ENCODE measurements at places on chromosomes 1 and 21.
A peak's percentile ranks its signal among the peaks of the same experiment; 100 is the strongest.

- DNase-seq = no peak
Observed at GRCh38 chr1:34406377-34406776, 229.7 kb downstream of the C1orf94 start.

- no peak for DNase-seq
Observed at GRCh38 chr1:85502625-85503083, 37.7 kb upstream of the DDAH1 start.

GRCh38 chr1:32182060-32182459, 2.6 kb downstream of the TXLNA start:
- DNase-seq = no peak

DNA sequence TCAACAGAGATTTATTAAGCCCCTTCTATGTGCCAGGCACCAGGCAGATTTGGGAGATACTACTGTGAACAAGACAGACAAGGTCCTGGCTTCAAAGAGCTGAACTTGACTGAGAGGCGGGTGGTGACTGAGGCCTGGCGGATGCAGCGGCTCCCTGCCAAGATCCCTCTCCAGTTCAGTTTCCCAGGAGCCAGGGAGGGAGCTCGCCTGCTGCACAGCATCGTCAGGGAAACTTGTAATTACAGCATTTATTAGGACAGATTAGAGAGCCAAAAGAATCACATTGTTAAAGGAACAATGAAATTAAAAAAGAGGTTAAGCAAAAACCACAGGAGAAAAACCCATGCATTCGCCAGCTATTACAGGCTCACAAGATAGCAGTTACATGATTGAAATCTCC, 55.3 kb downstream of the ETS2 start:
- DNase-seq = no peak

DNA sequence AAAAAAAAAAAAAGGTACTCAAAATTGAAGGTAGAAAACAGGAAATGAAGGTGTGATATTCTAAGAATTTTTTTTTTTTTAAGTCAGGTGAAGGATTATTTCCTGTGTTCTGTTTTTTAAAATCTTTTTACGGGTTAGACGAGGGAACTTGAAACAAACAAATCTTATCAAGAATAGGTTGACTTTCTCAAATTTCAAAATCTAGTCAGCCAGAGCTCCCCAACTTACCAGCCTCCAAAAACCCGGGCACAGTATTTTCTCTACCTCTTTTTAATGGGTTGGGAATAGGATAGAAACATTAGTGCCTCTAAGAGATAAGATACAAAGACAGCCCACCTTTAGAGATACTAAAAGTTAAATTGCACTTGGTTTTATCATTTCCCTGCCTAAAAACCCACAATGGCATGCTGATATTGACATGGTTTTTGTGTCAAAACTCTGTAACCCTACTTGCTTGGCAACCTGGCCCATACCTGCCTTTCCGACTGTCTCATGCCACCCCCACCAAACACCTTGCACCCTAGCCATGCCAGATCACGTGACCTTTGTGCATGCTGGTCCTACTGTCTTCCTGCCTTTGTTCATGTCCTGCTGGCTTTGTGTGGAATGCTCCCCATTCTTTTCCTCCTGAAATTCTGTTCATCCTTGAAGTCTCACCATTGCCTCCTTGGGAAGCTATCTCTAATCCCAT, 4.2 kb downstream of the RCAN3 start:
- no peak for DNase-seq

DNA sequence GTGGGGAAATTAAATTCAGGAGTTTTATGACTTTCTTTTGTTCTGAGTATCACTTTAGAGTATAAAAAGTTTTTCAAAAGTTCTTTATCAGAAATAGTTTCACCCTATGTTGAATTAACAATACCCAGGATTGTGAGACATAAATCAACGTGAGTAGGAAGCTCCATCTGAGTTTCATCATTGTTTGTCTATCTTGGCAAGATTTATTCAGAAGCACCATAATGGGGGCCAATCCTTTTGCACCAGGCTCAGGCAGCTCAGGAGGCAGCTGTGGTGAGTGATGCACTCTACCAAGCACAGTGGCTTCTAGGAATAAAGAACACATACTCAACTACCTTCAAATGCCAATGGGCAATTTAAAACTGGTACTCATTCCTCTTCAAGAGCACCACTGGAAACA, 12.0 kb downstream of the CREG1 start:
- DNase-seq = no peak

GRCh38 chr1:26391450-26391849, 18.9 kb upstream of the ZNF683 start:
- DNase-seq = no peak

GRCh38 chr1:64581843-64582185, 111.9 kb downstream of the CACHD1 start:
- no peak for DNase-seq

DNA sequence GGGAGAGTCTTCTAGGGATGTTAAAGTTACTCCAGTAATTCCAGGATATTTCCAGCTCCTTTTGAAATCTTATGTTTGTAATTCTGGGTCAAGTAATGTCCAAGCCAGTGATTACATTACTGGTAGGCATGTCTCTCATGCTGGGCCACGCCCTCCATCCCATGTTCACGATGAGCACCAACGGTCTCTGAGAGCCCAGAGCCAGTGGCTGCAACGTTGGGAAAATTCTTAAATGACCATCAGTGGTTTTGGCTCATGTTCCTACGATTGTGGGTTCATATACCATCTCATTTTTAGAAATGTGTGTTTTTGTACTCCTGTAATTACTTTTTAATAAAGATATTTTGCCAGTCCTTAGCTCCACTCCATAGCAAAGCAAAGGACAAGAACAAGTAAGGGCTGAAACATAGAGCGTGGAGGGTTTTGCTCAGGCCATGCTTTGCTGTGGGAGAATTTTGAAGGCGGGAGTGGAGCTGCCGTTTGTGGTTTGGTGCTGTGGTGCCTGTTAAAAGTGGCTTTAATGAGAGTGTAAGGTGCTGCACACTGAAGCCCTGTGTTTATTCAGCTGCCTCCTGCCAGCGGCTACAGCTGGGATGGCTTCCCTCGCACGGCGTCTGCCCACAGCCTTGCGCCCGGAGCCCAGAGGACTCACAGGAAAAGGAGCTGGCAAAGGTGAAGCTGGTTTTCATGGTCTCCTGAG, 28.9 kb downstream of the VANGL1 start:
- no peak for DNase-seq

DNA sequence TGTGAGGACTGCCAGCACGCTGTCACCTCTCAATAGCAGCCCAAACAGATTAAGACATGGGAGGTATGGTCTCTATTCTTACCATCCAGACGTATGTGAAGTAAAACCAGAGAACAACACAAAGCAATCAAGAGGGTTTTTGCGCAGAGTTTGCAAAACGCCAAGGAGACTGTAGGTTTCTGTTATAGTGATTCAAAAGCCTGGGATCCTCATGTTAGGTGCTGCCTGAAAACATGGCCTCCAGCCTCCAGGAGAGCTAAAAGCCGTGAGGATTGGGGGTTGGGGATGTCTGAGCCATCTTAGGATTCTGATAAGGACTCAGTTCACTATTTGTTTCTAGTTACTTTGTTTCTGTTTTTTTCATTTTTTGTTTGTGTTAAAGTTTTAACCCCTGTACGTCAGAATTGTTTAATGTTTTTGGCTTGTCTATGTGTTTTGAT, 4.2 kb upstream of the CCT8 start:
- DNase-seq = no peak

- DNase-seq = peak; percentile 59
Observed at GRCh38 chr1:247332215-247332622, 552 bp upstream of the ZNF496 start.

DNA sequence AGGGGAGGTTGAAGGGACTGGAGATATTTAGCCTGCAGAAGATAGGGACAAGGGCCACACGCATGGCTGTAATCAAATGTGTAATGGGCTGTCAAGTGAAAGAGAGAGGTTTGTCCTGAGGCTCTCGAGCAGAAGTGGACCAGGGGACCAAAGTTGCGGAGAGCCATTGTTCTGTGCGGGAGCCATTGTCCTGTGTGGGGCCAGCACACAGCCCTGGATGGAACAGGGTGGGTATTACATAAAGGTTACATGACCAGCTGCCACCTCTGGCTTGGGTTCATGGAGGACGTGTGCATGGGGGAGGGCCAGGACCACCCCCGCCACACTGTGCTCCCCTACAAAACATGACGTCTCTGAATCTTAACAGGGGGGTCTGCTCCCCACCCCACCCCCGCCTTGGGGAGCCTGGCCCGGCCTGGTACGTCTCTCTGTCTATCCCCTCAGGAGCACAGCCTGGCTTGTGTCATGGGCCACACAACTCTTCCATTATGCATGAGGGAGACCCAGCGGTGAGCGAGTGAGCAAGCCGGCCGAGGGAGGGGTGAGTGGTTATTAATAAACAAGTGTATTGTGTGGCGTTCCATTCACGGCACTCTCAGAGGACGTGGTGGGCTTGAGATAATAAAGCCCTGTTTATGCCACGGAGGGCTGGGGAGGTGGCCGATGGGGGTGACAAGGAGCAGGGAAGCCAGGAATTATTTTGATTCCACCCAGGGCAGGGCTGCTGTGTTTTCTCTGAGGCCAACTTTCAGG, at the start of gene NFASC:
TSS of gene NFASC (plus strand) at position 703 of the 753 bp plus-strand sequence. CDS start 73,454 bp downstream, outside the sequence.
- DNase-seq = no peak

- DNase-seq = no peak
Observed at GRCh38 chr1:33288976-33289857, 31.7 kb downstream of the A3GALT2 start.

GRCh38 chr1:161037661-161038522, 872 bp downstream of the TSTD1 start:
- no peak for DNase-seq

GRCh38 chr1:37354876-37355650, 119.3 kb upstream of the ZC3H12A start:
- no peak for DNase-seq

DNA sequence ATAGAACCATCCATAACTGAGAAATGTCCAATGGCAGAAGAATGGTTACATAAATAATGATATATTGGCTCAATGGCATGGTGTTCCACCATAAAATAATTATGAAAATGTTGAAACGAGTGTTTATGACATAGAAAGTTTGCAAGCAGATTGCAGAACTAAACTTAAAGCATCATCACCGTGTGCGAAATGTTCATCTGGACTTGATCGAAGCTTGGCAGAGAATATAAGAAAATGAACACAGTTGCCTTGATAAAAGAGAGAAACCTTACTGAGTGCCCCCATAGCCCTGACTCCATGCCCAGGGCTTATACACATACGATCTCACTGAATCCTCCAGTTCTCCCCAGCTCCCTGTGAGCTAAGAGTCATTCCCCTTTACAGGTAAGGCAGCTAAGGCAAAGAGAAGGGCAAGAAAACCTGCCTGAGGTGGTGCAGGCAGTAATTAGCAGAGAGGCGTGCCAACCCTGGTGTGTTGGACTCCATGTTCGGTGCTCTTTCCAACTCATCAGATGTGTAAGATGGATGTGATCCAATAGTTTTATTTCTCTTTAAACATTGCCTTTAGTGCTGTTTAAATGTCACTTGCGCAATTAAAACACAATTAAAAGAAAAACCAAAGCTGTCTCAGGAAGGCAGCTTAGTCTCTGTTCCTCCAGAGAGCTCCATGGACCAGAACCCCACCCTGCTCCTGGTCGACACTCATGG, 21.8 kb upstream of the SPOCD1 start:
- no peak for DNase-seq

DNA sequence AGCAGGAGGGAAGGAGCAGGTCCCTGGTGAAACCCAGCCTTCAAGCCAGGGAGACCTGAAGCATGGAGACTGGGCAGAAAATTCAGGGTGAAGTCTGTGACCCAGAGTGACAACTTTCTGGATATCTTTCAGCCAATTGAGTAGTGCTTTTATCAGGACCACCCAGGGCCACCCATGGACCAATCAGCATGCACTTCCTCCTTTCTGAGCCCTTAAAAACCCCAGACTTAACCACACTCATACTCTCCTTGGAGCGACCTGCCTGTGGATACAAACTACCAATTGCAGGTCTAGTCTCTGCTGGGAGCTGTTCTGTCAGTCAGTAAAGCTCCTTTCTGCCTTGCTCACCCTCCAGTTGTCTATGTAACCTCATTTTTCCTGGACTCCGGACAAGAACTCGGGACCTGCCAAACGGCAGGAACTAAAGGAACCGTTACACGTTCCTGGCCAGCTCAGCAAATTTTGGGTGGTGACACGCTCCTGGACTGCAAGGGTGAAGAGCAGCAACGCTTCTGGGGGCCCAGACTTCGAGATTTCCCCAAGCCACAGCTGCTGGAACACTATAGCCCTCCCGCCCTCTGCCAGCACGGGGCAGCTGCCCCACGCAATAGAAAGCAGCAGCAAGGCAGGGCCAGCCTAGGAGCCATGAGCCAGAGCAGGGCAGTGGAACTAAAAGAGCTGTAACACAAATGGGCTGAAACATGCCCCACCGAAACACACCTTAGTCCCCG, 1183.4 kb downstream of the AMY1C start:
- DNase-seq = no peak

GRCh38 chr1:206808615-206809014, 36.3 kb upstream of the IL10 start:
- DNase-seq = no peak

DNA sequence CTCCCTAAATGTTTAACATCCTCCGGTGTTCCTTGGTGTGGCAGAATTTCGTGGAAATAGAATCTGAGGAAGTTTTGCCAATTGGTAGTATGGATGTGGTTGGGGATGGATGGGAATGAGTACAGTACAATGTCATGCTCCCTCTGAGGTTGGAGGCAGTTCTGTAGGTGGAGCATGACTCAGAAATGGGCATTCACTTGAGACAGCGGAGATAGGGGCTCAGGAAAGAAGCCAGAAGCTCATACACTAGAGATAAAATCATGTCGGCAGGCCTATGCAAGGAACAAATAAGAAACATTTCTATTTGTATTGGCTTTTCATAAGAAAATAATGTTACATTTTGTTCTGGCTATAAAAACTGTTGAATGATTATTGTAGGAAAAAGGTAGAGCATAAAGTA, 196.0 kb downstream of the URB2 start:
- no peak for DNase-seq

DNA sequence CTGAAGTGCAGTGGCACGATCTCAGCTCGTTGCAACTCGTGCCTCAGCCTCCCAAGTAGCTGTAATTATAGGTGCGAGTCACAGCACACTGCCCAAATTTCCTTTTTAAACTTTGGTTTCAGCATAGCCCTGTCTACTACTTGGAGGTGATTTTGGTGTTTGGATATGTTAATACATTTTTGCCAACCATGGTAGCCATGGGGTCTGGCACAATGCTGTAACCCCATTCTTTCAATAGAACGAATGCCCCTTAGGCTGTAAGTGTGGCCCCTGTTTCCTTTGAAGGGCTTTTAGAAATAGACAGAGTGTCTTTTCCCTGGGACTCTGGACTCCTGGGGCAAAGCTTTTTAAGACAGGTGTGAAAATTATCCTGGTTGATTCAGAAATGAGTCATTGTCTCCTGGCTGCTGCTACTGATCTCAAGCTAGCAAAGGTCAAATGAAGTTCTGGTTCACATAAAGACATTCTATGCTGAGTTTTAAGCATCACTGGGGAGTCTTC, 141.1 kb upstream of the RUNX1 start:
- DNase-seq = no peak

DNA sequence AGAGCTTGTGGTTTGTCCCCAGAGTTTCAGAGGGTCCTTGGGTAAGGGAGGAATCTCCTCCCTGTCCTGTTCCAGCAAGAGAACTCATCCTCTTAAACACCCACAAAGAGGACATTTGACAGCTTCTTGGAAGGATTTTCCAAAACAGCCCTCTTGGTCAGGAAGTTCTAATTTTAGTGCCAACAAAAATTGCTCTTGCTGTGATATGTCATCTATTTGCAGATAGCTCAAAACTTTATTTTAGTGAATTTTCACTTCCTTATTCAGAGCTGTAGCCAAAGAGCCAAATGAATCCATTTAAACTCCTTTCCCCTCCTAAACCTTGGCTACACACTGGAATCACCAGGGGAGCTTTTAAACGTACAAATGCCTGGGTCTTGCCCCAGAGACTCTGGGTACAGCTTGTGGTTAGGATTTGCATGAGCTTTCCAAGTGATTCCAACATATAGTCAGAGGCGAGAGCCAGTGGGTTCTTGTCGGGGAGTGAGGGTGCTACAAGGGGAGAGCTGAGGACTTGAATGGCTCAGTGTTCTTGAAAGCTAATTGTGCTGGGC, 11.8 kb upstream of the RASSF5 start:
- no peak for DNase-seq
